ENCODE measurements at places on chromosomes 5 and 9.

- DNase-seq: no peak
Measured at GRCh38 chr5:158701007-158701391, 398.7 kb downstream of the EBF1 start.

DNA sequence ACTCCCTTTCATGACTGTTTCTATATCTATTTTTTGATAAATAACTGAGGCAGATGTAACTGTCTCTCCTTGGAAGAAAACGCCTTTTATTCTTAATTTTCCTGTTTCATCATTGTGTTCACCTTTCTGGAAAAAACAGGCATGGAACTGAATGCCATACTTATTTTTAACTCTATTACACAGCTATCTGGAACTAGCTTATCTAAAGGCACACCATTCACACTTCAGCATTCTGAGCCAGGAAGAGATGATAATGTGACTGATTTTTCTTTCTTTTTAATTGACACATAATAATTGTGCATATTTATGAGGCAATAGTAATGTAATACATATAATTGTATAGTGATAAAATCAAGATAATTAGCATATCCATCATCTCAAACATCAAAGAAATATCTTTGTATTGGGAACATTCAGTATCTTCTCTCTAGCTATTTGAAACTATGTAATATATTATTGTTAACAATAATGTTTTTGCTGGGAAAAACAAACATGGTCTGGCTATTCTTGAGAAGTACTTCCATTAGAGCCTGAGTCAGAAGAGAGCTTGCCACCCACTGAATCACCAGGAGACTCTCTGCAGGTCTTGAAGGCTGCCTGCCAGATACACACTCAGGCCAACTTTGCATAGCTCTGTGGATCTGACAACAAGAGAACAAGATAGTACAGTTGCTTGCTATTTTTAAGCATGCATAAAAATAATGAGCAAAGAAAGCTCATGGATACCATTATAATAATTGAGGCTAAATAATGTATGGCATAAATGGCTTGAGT lies 501.0 kb upstream of the EDIL3 start:
- DNase-seq: no peak

GRCh38 chr5:541539-542318 lies 17.5 kb upstream of the SLC9A3 start:
- no peak for DNase-seq

- peak; percentile 1 for DNase-seq
Measured at GRCh38 chr5:172834415-172835289, 601 bp downstream of the ERGIC1 start.

GRCh38 chr9:113941056-113941455 lies 64.9 kb downstream of the ZNF618 start:
- no peak for DNase-seq

GRCh38 chr9:95268681-95269080 lies 48.8 kb downstream of the FANCC start:
- peak; percentile 87 for DNase-seq

- no peak for DNase-seq
Measured at GRCh38 chr5:74418261-74418660, 222.3 kb downstream of the ENC1 start.

DNA sequence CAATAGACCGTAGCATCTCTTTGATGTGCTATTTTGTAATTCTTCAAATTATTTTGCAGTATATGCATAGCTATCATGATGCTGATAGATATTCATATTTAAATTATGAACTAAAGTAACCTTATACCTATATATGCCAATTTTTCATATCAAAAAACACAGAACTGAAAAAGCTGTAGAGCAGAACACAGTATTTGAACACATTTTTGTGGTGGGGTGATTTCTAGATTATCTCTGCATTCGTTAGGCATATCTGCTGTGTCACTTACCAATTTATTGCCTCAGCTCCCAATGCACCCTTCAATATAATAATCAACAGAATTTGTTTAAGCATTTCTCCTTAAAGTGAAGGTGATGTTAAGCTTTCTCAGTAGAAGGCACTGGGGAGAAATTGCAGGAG lies 998.2 kb downstream of the PTPRD start:
- no peak for DNase-seq

- no peak for DNase-seq
Measured at GRCh38 chr9:87294126-87294525, 203.5 kb upstream of the DAPK1 start.

DNA sequence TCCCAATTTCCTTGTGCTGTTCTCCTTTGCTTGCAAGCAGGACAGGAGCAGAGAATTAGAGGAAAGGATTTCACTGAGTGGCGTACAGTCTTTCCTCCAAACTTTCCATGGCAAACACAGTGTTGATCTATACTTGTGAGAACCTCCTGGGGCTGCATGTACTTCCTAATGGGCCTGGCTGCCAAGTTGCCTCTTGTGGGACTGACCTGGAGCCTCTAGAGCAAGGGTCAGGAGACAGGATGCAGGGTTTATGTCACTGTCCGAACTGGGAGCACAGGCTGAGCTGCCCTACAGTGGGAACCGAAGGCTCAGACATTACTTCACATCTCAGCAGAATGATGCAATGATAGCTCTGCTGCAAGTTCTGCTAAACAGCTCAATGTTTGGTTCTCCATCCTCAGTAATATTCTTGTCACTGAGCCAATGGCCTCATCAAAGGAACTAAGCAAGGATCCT lies 102.3 kb downstream of the ENC1 start:
- no peak for DNase-seq

DNA sequence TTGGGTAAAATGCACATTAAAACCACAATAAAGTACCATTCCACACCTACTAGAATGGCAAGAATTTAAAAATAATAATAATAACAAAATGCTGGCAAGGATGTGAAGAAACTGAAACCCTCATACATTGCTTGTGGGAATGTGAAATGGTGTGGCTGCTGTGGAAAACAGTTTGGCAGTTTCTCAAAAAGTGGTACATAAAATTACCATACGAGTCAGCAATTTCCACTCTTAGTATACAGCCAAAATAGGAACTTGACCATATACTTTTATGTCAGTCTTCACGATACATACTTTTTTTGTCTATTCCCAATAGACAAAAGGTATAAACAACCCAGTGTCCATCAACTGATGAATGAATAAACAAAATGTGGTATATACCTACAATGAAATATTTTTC lies 15.6 kb downstream of the FKBP15 start:
- no peak for DNase-seq

DNA sequence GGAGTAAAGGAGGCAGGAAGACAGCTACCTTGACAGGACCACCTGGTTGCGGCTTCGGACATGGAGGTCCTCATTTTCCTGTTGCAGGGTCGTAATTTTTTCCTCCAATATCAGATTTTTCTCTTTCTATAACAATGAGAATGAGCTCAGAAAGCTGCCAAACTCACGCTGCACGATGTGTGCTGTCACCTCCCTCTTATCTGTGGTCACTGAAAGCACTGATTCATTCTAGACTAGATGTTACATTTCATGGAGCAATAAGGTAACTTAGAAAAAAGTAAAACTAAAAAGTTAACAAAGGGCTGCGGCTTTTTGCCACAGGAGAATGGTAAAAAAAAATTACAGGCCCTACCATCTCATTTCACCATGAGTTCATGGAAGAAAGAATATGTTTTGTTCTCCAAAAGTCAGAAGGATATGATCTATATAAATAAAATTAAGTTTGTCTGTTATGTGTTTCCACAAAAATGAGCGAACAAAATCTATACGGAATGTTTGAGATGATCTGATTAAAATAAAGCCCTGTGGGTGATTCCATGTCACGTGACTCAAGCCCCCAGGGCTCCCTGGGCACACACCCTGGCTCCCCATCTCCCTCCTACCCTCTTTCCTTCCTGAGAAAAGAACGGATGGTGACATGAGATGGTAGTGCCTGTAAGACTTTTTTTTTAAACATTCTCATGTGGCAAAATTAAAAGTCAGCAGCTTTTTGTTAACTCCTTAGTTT lies 26.9 kb upstream of the ANXA6 start:
- no peak for DNase-seq

- no peak for DNase-seq
Measured at GRCh38 chr5:168647083-168647482, 67.9 kb upstream of the PANK3 start.

- no peak for DNase-seq
Measured at GRCh38 chr5:113181853-113182490, 205.4 kb downstream of the DCP2 start.

- no peak for DNase-seq
Measured at GRCh38 chr9:106868565-106868964, 5.6 kb downstream of the ZNF462 start.

- DNase-seq: peak; percentile 54
Measured at GRCh38 chr5:132065351-132065937, 5.0 kb downstream of the IL3 start.

DNA sequence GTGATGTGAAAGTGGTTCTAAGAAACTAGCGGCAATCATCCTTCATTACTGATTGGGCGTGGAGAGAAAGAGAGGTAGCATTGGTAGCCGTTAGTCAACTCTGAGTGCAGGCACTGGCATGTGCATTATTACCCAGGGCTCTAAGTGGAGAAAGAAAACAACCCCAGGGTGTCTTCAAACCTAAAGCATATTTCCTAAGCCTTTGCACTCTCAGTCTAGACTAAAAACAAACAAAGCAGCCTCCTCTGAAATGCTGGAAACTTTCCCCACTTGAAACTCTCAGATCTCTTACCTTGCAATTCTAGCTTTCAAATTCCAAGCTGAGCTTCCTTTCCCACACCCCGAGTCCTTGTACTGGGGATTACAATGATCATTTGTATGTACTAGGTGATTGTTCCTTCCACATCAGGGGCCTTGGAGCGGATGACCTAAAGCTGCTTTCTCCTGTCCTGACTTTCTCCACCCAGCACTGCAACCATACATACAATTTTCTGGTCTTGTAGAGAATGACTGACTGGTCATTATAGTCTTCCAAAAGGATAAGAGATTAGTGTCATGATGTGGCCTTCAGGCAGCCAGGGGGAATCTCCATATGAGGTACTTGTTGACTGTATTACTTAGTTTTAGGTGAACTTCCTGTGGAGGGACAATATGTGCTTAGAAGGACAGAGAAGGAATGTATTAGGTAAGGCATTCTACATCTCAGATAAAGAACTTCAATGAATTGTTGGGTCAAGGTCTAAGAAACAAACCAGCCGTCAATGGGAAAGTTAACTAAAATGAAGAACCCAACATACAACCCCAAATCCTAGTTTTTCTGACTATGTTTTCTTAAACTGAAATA lies 98.3 kb upstream of the CDKN2B start:
- DNase-seq: no peak

- no peak for DNase-seq
Measured at GRCh38 chr9:28215536-28216299, 642.4 kb upstream of the C9orf72 start.

GRCh38 chr9:129962451-129962864 lies 80.5 kb downstream of the FNBP1 start:
- DNase-seq: no peak

DNA sequence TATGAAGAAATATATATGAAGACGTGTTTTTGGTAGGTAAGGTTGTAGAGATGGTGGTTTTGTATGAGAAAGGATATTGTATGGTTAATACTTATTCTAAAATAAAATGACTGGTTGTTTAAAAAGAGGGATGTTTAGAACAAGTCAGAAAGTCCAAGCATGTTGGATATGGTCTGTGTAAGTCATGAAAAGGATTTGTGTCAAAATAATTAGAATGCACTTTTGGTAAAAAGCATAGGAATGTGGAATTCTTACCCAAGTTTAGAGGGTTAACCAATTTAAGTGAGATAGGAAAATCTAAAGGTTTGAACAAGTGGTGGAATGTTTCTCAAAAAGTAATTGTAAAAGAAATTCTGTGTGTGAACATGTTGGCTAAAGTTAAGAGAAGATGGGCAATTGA lies 1556.5 kb upstream of the C9orf72 start:
- no peak for DNase-seq

- peak; percentile 22 for DNase-seq
Measured at GRCh38 chr5:174315871-174316270, 270.4 kb downstream of the NSG2 start.

GRCh38 chr9:36551910-36552309 lies 20.8 kb upstream of the MELK start:
- no peak for DNase-seq

DNA sequence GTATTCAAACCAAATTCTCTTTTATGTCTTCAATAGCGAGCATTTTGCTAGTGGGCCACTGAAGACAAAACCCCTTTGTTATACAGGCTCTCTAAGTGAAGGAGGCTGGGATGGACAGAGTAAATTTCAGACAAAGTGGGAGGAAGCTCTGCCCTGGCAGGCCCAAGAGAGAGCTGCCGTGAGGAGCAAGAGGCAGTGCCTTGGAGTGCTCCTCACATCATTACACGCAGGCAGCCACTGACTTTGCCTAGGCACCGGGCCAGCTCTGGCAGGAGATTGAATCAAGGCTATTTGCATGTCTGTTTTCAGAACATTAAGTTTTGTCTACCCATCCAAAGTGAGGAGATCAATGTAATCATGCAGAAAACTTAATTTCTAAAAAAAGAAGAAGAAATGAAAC lies 167.7 kb downstream of the CCDC192 start:
- DNase-seq: no peak

- no peak for DNase-seq
Measured at GRCh38 chr9:36141288-36141687, 4.8 kb downstream of the GLIPR2 start.

- no peak for DNase-seq
Measured at GRCh38 chr9:26057050-26057449, 378.8 kb upstream of the TUSC1 start.

DNA sequence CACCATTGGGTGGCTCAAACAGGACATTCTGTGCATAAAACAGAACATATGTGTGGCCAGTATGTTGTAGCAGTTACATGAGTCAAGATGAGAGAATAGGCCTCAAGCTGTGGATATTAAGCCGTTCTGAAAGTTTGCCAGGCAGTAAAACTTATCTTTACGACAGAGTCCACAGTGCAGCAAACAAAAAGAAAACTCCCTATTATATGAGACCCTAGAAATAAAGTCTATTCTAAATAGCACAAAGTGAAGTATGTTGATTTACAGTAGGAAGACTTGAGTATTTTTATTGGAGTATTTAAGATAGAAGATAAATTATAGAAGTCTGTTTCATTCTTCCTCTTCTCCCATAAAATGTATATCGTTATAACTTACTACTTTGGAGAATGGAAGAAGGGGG lies 271.5 kb downstream of the ADGRV1 start:
- no peak for DNase-seq

DNA sequence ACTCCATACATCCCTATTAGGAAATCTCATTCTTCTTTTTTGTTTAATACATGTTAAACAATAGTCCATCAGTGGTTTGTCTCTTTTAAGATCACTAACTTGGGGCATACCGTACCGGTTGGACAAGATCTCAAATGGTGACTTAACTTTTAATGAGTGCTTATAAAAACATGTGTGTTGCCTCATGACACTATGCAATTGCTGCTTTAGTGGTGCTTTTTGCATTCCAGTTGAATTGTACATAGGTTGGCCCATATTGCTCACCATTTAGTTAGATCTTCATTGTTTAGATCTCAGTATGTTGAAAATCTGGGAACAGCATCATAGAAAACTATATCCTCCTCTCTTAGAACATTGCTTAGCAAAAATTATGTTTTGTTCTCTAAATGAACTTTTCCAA lies 17.8 kb downstream of the C9orf85 start:
- DNase-seq: no peak

- no peak for DNase-seq
Measured at GRCh38 chr9:112025850-112026249, 129.2 kb downstream of the UGCG start.

- no peak for DNase-seq
Measured at GRCh38 chr5:1209896-1210776, 8.7 kb downstream of the SLC6A19 start.
